ENCODE measurements at places on chromosomes 11 and 22.

DNA sequence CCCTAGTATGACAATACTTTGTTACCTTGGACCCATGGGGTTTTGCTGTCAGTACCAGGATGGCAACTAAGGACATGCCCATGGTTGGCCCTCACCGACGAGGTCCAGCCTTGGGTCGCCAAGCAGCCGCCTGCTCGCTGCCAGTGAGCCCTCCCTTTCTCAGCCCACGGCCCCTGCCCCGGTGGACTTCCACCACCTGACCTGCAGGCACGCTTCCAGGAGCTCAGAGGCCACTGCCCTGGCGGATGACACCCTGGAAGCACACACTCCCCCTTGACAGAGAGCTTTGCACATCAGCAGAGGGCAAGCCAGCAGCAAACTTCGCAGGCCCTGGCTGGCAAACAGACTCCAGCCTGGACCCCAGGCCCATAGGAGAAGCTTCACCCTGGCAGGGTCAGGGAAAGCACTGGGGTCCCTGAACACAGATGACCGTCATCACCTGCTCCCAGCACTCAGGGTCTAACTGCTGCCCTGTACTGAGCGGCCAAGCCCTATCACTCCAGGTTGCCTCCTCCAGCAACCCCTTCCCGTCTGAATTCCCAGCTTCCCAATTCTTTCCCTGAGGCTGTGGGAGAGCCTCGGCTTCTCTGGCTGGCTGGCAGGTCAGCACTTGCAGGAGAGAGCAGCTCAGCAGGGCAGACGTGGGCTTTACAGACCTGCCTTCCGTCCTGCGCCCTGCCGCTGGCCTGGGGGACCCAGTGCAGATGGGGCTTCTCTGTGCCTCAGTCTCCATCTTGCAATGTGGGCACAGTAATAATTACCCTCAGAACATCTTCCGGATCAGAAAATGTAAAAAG, 2.7 kb upstream of the PPARA start:
- no peak for DNase-seq

- no peak for DNase-seq
Observed at GRCh38 chr11:8102296-8102915, 21.4 kb downstream of the TUB start.

- no peak for DNase-seq
Observed at GRCh38 chr22:19139974-19140373, 4.5 kb downstream of the ESS2 start.

GRCh38 chr11:69101792-69102695, 53.3 kb downstream of the TPCN2 start:
- no peak for DNase-seq

All from activated CD8-positive, alpha-beta memory T cell treated with anti-CD3 and anti-CD28 coated beads, Interleukin-2, amount 50 U/mL, for 4 hours (primary cell).